ENCODE measurements at places on chromosomes 3 and 15.

GRCh38 chr3:39196671-39197356 lies 4.4 kb upstream of the XIRP1 start:
- no peak for DNase-seq

DNA sequence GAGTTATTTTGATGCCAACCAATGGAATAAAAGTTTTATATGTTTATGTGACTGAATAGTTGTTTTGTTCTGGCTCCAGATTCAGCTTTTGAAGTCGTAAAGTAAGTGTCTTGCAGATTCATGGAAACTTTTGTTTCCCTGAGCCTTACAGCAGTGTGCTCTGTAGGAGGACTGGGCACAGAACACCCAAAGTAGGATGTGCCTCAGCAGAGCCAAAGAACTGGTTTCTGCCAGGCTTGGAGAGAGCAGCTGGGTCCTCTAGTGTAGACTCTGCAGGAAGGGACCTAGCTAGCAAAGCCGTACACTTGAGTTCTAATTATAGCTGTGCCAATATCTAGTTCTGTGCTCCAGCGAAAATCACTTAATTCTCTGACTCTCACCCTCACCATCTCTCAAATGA lies 261.2 kb upstream of the DNAJC19 start:
- DNase-seq, result no peak

- DNase-seq, result no peak
These were observed 11.0 kb downstream of the TBL1XR1 start for GRCh38 chr3:177186306-177186705.

GRCh38 chr15:96409215-96410138 lies 79.0 kb downstream of the NR2F2 start:
- no peak for DNase-seq

- DNase-seq, result no peak
These were observed 1.1 kb upstream of the ECT2 start for GRCh38 chr3:172749230-172749965.

- no peak for DNase-seq
These were observed 55.6 kb downstream of the CYP11A1 start for GRCh38 chr15:74311734-74312444.

- DNase-seq, result no peak
These were observed 117.9 kb downstream of the CORO2B start for GRCh38 chr15:68696414-68697363.

GRCh38 chr15:57583282-57583681 lies 8.4 kb upstream of the MYZAP start:
- DNase-seq, result no peak

GRCh38 chr3:135784557-135784956 lies 181.0 kb upstream of the PPP2R3A start:
- no peak for DNase-seq

- DNase-seq, result no peak
These were observed 15.4 kb upstream of the CX3CR1 start for GRCh38 chr3:39295184-39295775.

- DNase-seq, result no peak
These were observed 116.1 kb upstream of the DNAJC19 start for GRCh38 chr3:181105646-181106045.

- DNase-seq, result no peak
These were observed 2.0 kb downstream of the SNRK start for GRCh38 chr3:43288366-43288765.

DNA sequence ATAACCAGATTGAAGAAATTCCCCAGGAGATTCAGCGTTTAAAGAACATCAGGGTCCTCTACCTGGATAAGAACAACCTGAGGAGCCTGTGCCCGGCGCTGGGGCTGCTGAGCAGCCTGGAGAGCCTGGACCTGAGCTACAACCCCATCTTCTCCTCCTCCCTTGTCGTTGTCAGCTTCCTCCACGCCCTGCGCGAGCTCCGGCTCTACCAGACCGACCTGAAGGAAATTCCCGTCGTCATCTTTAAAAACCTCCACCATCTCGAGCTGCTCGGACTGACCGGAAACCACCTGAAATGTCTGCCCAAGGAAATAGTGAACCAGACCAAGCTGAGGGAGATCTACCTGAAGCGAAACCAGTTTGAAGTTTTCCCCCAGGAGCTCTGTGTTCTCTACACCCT lies 9.4 kb upstream of the LRRC34 start:
- DNase-seq, result no peak

GRCh38 chr3:182967218-182968204 lies 12.8 kb downstream of the DCUN1D1 start:
- no peak for DNase-seq

- no peak for DNase-seq
These were observed 21.9 kb downstream of the SLCO2A1 start for GRCh38 chr3:134007819-134008218.

GRCh38 chr3:79204351-79204750 lies 563.4 kb downstream of the ROBO1 start:
- no peak for DNase-seq

GRCh38 chr15:99167640-99168039 lies 62.8 kb downstream of the SYNM start:
- no peak for DNase-seq

GRCh38 chr3:142210608-142211007 lies 14.8 kb downstream of the GK5 start:
- DNase-seq, result no peak

- no peak for DNase-seq
These were observed 66.7 kb downstream of the ARHGAP31 start for GRCh38 chr3:119360736-119361462.

DNA sequence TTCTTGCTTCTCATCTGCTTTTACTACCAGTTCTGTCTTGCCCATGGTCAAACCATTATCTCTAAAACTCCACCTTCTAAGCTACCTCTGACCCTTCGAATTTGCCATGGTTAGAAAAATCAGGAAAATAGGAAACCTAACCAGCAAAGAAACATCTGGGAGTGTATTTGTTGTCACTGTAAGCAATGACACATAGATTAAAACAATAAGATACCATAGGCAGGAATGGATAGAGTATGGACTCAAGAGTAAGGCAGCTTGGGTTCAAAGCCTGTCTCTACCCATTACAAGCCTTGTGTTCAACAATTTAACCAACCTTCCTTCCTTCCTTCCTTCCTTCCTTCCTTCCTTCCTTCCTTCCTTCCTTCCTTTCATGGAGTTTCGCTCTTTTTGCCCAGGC lies 34.9 kb downstream of the CRTC3 start:
- no peak for DNase-seq

- no peak for DNase-seq
These were observed 27.0 kb upstream of the RASGRF1 start for GRCh38 chr15:79117442-79118204.

- DNase-seq, result no peak
These were observed 74.6 kb downstream of the GTPBP8 start for GRCh38 chr3:113065336-113065735.

DNA sequence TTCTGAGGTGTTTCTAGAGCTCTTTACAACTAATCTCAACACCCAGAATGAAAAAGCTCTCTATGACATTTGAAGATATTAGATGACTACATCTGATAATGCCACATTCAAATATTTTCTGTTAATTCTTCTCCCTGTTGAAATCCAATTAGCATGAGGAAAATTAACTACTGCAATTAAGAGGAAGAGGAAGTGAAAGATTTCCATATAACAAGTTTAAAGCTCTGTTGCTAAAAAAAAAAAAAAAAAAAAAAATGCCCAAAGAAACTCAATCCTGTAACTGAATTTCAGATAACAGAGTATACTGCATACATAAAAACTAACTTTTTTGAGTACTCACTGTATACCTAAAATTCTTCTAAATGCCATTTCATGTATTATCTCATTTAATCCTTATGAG lies 109.8 kb downstream of the TNIK start:
- DNase-seq, result no peak

DNA sequence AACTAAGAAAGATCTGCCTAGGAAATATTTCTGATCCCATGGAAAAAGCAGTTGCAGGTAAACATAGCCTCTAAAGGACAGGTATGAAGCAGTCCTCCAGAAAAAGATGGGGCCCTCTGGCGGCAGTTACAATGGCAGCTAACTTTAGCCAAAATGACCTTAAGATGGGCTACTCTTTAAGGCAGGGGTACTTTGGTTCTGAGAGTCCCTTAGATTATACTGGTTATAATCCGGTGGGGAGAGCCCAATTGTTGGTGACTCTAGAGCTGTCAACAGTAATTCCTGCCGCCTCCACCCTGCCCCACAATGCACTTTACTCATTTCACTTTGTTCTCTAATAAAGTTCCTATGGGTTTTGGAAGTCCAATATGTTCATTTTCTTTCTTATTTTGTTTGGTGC lies 412.8 kb upstream of the WNT5A start:
- DNase-seq, result no peak

DNA sequence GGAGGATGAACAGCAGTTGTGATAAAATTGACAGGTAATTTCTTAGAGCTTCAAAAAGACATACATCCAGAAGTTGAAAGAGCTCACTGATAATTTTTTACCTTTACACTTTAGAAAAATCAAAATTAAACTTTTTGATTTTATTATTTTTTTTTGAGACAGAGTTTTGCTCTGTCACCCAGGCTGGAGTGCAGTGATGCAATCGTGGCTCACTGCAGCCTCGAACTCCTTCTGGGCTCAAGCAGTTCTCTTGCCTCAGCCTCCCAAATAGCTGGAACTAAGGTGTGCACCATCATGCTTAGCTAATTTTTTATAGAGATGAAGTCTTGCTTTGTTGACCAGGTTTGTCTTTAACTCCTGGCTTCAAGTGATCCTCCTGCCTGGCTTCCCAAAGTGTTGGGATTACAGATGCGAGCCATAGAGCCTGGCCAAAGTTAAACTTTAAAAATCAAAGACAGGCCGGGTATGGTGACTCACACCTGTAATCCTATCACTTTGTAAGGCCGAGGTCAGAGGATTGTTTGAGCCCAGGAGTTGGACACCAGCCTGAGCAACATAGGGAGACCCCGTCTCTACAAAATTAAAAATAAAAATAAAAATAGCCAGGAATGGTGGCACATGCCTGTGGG lies 21.7 kb downstream of the PLA2G4F start:
- no peak for DNase-seq

GRCh38 chr3:85228966-85229365 lies 270.2 kb downstream of the CADM2 start:
- DNase-seq, result no peak

- no peak for DNase-seq
These were observed 43.2 kb downstream of the CD200R1L start for GRCh38 chr3:112803467-112803866.

DNA sequence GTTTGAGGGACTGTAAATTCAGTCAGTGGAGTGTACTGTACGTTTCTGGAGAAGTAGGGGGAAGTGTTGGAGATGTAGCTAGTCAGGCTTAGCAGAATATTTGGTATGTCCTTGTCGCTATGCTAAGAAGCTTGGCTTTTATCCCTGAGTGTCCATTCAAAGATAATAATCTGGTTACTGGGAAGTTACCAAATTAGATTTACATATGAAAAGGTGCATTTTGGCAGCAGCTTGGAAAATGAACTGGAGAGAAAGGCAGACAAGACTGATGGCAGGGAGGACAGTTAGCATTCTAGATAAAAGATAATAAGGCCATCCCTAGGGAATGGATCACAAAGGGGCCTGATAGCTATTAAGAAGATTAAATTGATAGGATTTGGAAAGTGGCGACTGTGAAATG lies 58.7 kb downstream of the P2RY1 start:
- no peak for DNase-seq

- DNase-seq, result no peak
These were observed 31.6 kb downstream of the ANP32A start for GRCh38 chr15:68789091-68789490.

- no peak for DNase-seq
These were observed 173.0 kb downstream of the TIGIT start for GRCh38 chr3:114466816-114467215.

DNA sequence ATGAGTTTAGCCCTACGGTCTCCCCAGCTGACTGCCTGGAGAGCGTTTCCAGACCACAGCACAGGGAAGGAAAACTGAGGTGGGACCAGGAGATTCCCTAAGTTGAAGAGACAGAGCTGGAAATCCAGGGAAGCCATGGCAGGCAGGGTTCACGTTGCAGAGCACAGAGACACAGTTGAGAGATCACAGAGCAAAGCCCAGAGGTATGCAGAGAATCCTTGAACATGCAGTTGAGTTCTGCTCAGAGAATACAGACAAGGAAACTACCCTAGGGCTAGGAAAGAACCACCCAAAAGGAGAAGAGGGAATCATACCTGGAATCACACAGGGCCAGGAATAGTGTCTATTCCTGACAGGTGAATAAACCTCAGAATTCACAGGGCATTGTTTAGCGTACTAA lies 14.3 kb downstream of the SLC28A1 start:
- no peak for DNase-seq

DNA sequence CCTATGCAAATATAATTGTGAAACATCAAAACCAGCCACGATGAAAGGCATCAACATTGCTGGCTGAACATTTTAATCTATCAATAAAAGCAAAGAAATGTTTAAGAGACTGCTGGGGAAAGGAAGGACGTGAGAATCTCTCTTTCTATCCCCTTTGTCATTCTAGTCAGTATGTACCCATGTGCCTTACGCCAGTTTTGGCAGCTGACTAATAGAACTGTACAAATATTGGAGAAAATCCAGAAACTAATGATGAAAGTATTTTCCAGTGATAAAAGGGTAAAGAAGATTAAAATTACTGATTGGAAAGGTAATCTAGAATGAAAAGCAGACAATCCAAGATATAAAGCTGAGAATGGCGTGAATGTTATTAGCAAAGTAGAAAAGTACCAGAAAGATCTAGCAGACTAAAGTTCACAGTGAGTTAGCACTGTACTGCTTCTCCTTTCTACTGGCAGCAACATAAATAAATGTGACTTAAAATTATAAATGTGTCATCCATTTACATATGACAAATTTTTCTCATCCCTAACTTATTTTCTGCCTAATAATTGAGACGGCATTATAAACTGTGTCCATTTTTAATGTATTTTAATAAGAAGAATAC lies 401.9 kb upstream of the CNTN4 start:
- DNase-seq, result no peak

DNA sequence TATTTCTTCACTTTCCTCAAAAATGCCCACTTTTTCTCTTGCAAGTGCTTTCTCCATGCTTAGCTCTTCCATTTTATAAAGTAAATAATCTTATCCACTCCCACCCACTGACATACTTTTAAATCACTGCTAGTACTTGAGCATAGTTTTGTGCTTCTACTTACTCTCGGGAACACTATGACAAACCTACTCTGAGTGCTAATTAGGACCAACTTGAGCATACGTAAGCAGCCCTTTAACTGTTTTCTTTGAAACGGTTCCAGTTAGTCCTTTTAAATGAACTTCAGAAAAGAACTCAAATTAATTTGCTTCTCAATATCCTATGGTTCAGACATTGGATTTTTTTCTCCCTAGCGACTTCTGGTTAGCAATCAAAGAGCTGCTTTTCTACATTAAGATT lies 280.0 kb upstream of the SOX2 start:
- DNase-seq, result no peak
